ENCODE measurements at places on chromosomes 1 and 21. TPM values are rescaled to one million over a fixed set of nuclear protein-coding genes. Genes with fewer than 3 reads are reported as not detected.
A peak's percentile ranks its signal among the peaks of the same experiment; 100 is the strongest.

NGF gene
- total RNA-seq: 0.53 TPM

CR1L gene
- total RNA-seq: 12.5 TPM

OR2AK2 gene
- total RNA-seq: not detected

ADSS2 gene
- total RNA-seq: 72.4 TPM

TEX38 gene
- 0.21 TPM for total RNA-seq

NEGR1 gene
- 2.9 TPM for total RNA-seq

GRCh38 chr1:159854116-159854692, 8.3 kb downstream of the VSIG8 start:
- DNase-seq: peak; percentile 67
- peaks cover 6% of the 10 kb centered on the region for H3K4me1 ChIP-seq
- no peak overlapping the region for H3K27ac ChIP-seq
- peak overlapping the region; percentile 87 for H3K4me3 ChIP-seq

- DNase-seq: no peak
- peaks cover 39% of the 10 kb centered on the region for H3K4me1 ChIP-seq
- no peak overlapping the region for H3K4me3 ChIP-seq
- H3K27ac ChIP-seq: no peak overlapping the region
- peaks cover 3% of the 10 kb centered on the region for H3K27me3 ChIP-seq
- H3K36me3 ChIP-seq: no peaks in the 10 kb centered on the region
Observed at GRCh38 chr1:24562625-24563024, 6.7 kb downstream of the NCMAP start.

- H3K27me3 ChIP-seq: no peaks in the 10 kb centered on the region
- no peak overlapping the region for H3K4me3 ChIP-seq
- H3K36me3 ChIP-seq: no peaks in the 10 kb centered on the region
- no peak for DNase-seq
- no peak overlapping the region for H3K27ac ChIP-seq
- no peaks in the 10 kb centered on the region for H3K4me1 ChIP-seq
Observed at GRCh38 chr1:78586572-78586971, 33.7 kb upstream of the IFI44L start.

Measured in WTC11 (cell line).